ENCODE measurements at places on chromosomes 6 and 20. TPM values are rescaled to one million over a fixed set of nuclear protein-coding genes. Genes with fewer than 3 reads are reported as not detected.

ERVFRD-1 gene
- not detected for total RNA-seq

- no peak for DNase-seq
Observed at GRCh38 chr6:134741200-134741536, 208.7 kb downstream of the ALDH8A1 start.

DNA sequence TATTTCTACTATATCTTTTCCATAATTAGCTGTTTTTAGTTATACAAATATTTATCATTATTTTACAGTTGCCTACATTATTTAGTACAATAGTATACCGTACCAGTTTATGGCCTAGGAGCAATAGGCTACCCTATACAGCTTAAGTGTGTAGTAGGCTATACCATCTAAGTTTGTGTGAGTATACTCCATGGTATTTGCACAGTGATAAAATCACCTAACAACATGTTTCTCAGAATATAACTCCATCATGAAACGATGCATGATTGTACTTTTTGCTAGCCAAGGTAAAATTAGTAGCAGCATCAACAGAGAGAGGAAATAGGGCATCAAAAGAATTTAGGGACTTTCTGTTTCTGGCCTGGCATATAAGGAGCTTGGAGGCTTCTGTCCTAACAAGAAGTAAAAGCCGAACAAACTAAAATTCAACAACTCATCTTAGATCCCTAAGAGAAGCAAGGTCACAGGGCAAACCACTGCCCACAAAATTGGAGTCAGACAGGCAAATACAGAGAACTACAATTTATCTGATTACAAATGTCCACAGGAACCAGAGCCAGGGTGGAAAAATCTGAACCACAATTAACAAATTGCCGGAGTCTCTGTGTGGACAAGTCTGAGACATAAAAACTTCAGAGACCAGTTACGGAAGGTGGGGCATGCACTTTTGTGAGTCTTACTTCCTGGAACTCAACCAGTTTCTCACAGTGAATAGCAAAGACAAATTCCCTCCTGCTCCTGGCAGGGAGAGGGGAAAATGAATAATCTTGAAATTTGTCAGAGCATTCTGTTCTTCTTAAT lies 671.4 kb downstream of the RFPL4B start:
- no peak for DNase-seq

OR12D3 gene
- total RNA-seq, result not detected

ZNF311 gene
- total RNA-seq, result not detected

GRCh38 chr20:61798632-61799031 lies 267.0 kb downstream of the TAF4 start:
- DNase-seq, result no peak

GRCh38 chr6:33166811-33167210 lies 25.5 kb downstream of the COL11A2 start:
- no peak for DNase-seq

CFAP61 gene
- 0.19 TPM for total RNA-seq

GRCh38 chr20:29079769-29080690 lies 2177.4 kb upstream of the DEFB115 start:
- DNase-seq, result no peak

GRCh38 chr6:109457562-109457996 lies 2.0 kb upstream of the MICAL1 start:
- DNase-seq, result no peak

DNA sequence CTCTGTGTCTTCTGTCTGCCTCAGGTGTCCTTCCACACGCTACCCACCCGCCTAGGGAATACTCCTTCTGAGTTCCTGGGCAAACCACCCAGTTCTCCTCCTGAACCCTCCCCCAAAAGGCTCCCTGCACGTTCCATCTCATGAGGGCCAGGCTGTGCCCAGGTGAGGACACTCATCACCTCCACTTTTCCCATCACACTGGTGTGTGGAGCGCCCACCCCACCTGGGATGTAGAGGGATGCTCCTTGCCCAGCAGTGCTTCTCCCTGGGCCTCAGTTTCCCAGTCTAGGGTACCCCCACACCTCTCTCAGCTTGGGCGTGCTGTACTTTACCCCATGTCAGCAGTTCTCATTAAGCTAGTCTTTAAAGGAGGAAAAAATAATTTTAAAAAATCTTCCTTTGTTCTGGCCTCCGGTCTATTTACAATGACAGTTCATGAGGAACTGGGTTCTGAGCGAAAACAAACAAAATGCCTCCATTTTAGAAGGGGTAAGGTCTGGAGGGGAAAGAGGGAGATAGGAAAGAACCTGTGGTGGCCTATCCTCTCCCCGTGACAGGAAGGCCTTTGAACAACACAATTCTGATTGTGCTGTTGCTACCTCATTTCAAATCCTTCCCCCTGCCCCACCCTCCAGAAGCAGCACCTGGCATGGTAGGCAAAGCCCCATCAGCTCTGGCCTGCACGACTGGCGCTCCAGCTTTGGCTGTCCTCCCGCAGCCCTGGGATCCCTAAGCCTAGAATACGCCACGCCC lies 1.7 kb upstream of the C20orf203 start:
- no peak for DNase-seq

GRCh38 chr6:163329991-163330390 lies 84.5 kb upstream of the QKI start:
- DNase-seq, result no peak

Measured in Karpas-422 (cell line).